ENCODE measurements at places on chromosomes 5 and 9.

DNA sequence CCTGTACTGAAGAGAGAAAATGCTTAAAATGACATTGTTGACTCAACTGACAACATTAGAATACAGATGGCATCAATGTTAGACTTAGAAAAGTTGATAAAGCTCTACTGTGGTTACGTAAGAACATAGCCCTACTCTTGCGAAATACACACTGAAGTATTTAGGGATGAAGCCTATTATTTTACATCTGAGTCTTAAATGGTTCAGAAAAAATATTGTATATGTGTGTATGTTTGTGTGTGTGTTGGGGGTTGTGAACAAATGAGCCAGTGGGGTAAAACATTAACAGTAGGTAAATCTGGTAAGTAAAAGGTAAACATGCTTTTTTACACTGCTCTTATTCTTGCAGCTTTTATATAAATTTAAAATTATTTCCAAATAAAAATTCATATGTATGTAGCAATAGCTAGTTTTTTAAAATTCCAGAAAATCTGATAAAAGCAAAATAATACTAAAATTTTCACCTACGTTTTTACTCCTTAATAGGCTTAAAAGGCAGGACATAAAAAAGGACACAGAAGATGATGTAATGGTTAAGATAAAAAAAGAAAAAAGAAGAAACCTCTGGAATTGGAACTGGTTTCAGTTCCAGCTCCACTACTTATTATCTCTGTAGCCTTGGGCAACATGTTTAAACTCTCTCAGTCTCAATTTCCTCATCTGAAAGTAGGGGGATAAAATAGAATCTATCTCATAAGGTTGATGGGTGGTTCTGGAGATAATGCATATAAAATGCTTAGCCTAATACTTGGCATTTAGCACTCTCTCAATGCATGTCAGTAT is 44.3 kb downstream of the GARNL3 start:
- DNase-seq: no peak

- DNase-seq: peak; percentile 63
Measured at GRCh38 chr5:142095651-142096330, 12.8 kb upstream of the NDFIP1 start.

- DNase-seq: no peak
Measured at GRCh38 chr5:58201922-58202648, 257.8 kb downstream of the PLK2 start.

GRCh38 chr9:115739096-115739875 is 414.3 kb upstream of the PAPPA start:
- no peak for DNase-seq

DNA sequence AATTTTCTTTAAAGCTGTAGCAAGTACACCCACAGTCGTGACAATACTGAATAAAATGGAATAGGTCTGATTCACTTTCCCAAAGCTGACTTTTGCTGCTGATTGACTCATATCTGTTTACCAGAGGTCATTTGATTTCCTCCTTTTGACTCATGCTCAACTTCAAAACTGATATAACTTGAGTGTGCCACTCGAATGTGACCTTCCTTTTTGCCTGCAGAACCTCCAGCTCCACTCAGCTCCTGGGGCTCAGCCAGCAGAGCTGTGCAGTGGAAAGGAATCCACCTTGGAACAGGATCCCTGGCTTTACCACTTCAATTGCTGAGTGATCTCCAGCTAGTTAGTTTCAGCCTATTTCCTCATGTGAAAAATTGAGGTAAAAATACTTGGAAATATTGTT is 84.1 kb downstream of the FEM1C start:
- DNase-seq: no peak

DNA sequence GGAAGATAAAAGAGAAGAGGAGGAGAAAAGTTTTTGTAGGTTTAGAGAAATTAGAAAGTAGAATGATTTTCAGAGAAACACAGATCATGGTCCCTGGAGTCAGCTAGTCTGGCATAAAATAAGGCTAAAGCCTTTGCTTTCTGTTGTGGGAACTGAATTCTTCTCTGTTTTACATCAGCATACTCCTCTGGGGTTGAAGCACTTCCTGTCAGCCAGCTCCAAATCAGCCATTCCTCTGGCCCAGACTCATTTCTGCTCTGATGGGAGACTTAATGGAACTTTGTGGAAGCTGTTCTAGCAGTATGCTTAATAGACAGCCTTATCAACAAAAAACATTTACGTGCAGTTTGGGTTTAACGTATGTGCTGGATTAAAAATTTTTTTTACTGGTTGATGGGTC is 143.2 kb downstream of the HMHB1 start:
- no peak for DNase-seq

DNA sequence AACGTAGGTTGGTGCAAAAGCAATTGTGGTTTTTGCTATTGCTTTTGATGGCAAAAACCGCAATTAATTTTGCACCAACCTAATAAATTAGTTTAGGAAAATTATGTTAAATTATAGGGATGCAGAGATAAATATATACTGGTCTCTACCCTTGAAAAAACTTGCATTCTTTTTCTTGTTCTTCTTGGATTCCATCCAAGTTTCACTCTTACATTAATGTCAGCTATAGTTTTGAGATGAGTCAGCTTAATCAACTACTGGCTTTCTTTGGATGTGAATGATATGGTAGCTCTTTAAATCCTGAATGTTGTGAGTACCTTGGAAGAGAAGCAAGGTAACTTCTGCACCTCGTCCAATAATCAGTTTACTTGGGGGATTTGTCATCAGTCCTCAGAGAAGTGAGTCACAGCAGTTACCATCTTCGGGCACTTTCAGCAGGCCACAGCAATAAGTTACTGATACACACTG is 549.0 kb upstream of the ZNF608 start:
- no peak for DNase-seq

GRCh38 chr9:106588626-106589025 is 274.3 kb upstream of the ZNF462 start:
- no peak for DNase-seq

DNA sequence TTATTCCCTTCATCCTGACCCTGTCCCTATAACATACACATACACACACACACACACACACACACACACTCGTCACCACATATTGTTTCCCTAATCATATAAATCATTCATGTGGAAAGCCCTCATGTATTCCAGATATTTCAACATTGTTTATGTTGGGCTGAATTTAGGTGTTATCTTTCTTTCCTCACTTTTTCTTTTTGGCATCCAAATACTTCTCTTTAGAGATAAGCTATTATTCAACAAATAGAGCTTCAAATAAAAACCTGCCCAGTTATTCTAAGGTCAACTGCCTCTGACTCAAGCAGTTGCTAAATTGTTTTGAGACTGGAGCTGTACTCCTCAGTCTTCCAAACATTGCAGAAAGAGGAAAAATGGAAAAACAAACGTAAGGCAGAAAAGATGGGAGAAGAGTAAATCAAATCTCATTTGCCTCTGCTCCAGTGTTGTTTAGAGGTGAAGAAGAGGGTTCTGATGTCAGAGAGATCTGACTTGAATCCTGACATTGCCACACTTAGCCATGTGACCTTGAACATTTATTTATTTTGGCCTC is 215.7 kb downstream of the GAS1 start:
- no peak for DNase-seq

DNA sequence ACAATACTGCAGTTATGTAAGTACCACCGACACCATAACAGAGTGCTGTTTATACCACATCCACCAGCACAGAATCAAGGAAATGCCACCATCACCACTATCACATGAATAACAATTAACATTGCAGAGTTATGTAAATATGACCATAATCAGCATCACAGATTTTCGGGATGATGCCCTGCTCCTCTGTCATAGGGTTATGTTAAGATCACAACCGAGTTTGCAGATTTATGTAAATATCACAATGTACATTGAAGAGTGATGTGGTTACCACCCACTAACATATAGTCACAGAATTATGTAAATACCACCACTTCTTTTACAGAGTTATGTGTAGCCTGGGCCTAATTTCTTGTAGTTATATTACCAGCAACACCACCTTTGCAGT is 61.8 kb downstream of the SHC3 start:
- no peak for DNase-seq

Measured in activated CD4-positive, CD25-positive, alpha-beta regulatory T cell (primary cell).